A549 treated with GW870086 at 1 μM for 4 hours (cell line): ENCODE measurements at places on chromosomes 2 and 18. TPM values are rescaled to one million over a fixed set of nuclear protein-coding genes. Genes with fewer than 3 reads are reported as not detected.

ITPRIPL1 gene
- not detected in 5 replicates for total RNA-seq

CD8A gene
- 0.21 to 0.34 TPM (median 0.24 TPM) in 5 replicates for total RNA-seq

ALK gene
- not detected in 5 replicates for total RNA-seq

REEP1 gene
- total RNA-seq: 0.77 to 1.1 TPM (median 1.1 TPM) in 5 replicates

COL3A1 gene
- 0.09 to 0.26 TPM (median 0.17 TPM) in 5 replicates for total RNA-seq

FAM110C gene
- total RNA-seq: 0.13 to 0.71 TPM (median 0.23 TPM) in 5 replicates

UCN gene
- total RNA-seq: 1.0 to 2.5 TPM (median 1.2 TPM) in 5 replicates

GREB1L gene
- total RNA-seq: 1.8 to 4.5 TPM (median 3.4 TPM) in 5 replicates

C2orf81 gene
- total RNA-seq: 2.2 to 4.1 TPM (median 3.2 TPM) in 5 replicates

ABCG5 gene
- total RNA-seq: not detected in 5 replicates

CNDP1 gene
- total RNA-seq: not detected in 5 replicates

MAP4K3 gene
- 15.1 to 22.9 TPM (median 21.5 TPM) in 5 replicates for total RNA-seq

CHRND gene
- not detected in 5 replicates for total RNA-seq

ZNF892 gene
- total RNA-seq: 0.26 to 0.69 TPM (median 0.43 TPM) in 5 replicates

CARF gene
- total RNA-seq: 0.76 to 1.6 TPM (median 1.1 TPM) in 5 replicates

SESTD1 gene
- total RNA-seq: 15.4 to 23.8 TPM (median 21.5 TPM) in 5 replicates

MARCHF4 gene
- 24.7 to 33.2 TPM (median 28.4 TPM) in 5 replicates for total RNA-seq

TAF4B gene
- total RNA-seq: 4.0 to 5.1 TPM (median 4.8 TPM) in 5 replicates

PELI1 gene
- total RNA-seq: 0.77 to 1.7 TPM (median 1.3 TPM) in 5 replicates
